MCF 10A (cell line): ENCODE measurements at places on chromosomes 12 and 14. TPM values are rescaled to one million over a fixed set of nuclear protein-coding genes. Genes with fewer than 3 reads are reported as not detected.
A peak's percentile ranks its signal among the peaks of the same experiment; 100 is the strongest.

- no peak for DNase-seq
These were observed 3.6 kb upstream of the IGFBP6 start for GRCh38 chr12:53093777-53094393.

GRCh38 chr12:123905319-123905925 is 67.2 kb downstream of the CCDC92 start:
- peak; percentile 88 for DNase-seq

DNA sequence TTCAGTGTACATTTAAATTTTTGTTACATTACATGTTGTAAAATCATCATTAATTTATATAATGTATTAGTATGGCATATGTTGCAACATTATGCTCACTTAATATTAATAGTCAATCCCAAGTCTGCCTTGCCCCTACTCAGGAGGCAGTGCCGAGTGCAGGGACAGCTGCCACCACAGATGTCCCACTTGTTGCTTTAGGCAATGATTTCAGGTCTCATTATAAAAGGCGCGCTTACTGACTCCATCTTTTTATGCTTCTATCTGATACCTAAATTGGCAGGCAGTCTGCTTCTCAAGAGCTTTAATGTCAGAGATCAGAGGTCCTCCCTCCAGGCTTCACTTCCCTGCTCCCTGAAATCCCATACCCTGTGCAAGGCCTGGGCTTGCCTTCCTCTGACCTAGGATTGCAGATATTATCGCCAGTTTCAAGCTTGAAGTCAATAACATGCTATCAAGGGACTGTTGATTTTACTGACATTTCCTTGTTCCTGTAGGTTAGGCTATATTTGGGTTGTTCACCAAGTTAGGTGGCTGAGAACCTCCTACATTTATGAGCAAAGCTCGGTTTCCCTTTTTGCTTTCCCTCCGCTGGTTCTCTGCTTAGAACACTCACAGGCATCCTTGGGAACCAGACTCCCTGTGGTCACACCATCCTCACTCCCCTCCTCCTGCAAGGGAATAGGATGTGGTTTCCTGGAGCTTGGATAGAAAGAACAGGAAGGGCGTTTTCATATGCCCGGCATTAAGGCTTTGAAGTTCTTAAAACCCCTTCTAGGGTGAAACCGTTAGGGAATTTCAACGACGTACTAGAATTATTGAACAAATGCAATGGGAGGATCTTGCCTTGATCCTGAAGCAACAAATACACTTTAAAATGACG is 208.4 kb upstream of the FKBP4 start:
- DNase-seq: no peak

DNA sequence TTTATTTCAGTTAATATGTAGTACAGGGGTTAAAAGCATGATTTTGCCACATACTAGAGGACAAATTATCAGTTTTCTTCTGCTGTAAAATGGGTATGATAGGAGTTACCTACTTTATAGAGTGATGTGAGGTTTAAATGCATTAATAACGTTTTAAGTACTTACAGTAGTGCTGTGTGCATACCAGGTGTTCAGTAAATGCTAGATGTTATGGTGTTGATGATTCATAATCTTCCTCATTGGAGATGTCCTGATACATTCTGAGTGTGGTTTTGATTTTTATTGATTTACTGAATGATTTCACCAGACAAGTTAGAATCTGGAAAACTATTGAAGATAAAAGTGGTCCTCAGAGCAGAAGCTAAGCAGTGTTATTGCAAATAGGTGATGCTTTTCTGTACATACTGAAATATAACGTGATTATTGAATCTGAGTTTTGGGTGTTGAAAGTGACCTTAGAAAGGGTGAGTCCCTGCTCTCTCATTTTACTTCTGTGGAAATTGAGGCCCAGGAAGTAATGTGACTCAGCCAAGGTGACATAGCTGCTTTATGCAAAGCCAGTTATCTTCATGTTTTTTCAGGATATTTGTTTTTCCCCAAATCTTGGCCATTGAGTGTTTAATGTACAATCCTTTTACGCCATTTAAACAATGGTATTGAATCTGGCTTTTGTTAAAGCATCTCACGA is 54.7 kb downstream of the VRK1 start:
- no peak for DNase-seq

- no peak for DNase-seq
These were observed 30.8 kb downstream of the GALNT4 start for GRCh38 chr12:89493670-89494302.

FOXA1 gene
- total RNA-seq: 8.6 and 11.2 TPM in 2 replicates

PARP11 gene
- 7.0 and 10.3 TPM in 2 replicates for total RNA-seq

YEATS4 gene
- total RNA-seq: 26.1 and 30.9 TPM in 2 replicates
